Inflammatory macrophage (primary cell): ENCODE measurements at places on chromosomes 4 and X.

DNA sequence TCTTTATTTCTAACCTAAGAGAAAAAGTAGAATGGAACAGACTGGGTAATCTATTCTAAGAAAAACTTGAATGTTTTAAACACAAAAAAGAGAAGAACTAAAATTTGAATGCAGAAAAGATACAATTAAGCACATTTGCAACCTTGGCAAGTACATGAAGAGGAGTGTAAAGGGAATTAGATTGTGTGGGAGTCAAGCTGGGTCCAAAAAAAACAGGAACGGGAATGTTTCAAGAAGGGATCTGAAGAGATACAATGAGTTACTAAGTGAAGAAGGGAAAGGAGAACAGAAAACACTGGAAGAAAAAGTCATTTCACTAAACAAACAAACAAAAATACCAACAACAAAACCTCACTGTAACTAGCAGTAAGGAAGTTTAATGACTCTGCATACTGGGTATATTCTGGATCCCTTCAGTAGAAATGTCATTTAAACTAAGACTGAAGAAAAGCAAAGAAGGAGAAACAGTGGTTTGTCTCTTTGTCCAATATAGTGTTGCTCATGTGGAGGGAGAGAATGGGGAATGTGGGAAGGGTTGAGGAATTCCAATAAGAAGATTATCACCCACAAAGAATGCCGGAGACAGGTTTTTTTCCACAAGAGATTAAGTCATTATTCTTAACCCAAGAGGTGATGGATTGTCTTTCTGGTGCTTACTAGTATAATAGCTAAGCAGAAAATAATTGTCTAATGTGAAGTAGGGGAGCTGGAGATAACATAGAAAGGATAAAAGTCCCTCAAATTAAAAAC is 50.4 kb upstream of the PTPN13 start:
- DNase-seq: no peak

DNA sequence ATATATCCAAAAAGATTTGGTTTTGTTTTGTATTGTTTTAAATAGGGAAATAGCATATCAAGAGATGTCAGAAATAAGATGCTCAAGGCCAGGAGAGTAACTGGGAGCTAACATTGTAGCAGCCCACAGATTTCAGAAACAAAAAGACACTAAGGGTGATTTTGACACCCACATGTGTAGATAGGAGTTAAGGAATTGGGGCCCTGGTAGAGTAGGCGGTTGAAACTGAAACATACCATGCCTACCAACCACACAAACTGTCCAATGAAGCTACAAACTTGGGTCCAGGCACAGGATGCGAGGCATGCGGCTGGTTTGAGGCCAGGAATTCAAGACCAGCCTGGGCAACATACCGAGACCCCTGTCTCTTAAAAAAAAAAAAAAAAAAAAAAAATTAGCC is 6.3 kb upstream of the HSPA4L start:
- DNase-seq: no peak

GRCh38 chr4:53748328-53748772 is 157.1 kb upstream of the LNX1 start:
- DNase-seq: peak; percentile 29

GRCh38 chrX:97616883-97617530 is 733.3 kb downstream of the RPA4 start:
- DNase-seq: peak; percentile 46

GRCh38 chr4:185809533-185810071 is 2.4 kb downstream of the SORBS2 start:
- DNase-seq: no peak

GRCh38 chr4:167890226-167890625 is 202.1 kb upstream of the ANXA10 start:
- no peak for DNase-seq

DNA sequence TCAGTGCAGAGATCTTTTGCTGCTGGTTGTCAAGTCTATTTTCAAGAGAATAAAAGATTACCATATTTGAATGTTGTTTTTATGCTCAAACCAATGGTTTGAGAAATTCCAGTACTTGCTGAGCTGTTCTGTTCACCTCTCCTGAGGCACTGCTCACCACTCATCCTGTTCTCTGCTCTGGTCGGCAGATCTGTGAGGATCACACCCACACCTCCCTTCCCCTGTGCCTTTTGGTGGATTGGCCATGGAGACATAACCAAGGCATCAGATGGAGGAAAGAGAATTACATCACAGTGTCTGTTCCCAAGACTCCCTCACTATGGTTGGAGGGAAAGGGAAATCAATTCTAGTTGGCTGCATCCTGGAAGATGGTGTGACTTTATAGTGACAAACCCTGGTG is 391.6 kb downstream of the ARHGAP24 start:
- no peak for DNase-seq

DNA sequence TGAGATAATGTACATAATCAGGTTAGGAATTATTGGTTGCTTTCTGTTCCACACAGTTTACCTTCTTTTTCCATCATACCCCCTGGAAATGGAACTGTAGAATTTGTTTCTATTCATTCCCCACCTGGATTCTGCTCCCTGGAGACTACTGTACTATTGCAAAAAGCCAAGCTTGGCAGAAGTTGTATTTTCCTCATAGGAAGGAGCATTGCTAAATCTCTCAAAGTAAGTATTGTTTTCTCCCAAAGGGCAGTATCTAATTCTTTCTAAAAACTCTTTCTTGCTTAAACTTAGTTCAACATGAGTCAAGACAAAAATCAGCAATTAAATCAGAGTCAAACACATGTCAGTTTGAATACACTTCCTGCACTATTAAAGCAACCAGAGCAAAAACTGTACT is 136.2 kb downstream of the CDS1 start:
- no peak for DNase-seq

DNA sequence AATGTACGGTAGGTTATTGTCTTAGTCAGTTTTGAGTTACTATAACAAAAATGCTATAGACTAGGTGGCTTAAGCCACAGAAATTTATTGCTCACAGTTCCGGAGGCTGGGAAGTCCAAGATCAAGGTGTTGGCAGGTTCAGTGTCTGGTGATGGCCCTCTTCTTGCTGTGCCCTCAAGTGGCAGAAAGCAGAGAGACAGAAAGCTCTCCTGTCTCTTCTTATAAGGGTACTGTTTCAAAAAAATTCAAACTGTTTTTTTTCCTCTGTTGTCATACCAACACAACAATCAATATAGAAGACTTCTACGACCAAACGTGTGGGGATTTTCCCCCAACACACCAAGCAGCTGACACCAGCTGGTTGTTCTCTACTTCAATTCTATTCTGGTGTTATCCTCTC is 53.4 kb downstream of the ADGRG4 start:
- no peak for DNase-seq

DNA sequence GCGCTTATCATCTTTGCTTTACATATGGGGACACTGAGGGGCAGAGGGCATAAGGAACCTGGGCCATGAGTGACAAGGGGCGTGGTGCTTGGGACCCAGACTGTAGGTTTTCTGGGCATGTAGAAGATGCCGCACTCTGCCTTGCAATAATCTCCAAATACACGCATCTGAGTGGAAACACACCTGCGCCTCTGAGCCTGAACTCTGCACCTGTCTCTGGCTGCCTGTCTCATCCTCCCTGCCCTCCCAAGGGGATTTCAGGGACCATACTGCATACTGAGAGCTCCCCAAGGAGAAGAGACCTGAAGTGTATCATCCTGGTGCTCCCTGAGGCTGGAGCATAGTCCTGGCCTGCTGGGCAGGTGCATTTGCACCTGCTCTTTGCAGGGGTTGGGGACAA is 34.7 kb upstream of the ASMTL start:
- no peak for DNase-seq

GRCh38 chr4:15234116-15234855 is 193.5 kb upstream of the C1QTNF7 start:
- DNase-seq: peak; percentile 34

GRCh38 chr4:105306158-105306781 is 159.6 kb downstream of the TET2 start:
- DNase-seq: peak; percentile 91

DNA sequence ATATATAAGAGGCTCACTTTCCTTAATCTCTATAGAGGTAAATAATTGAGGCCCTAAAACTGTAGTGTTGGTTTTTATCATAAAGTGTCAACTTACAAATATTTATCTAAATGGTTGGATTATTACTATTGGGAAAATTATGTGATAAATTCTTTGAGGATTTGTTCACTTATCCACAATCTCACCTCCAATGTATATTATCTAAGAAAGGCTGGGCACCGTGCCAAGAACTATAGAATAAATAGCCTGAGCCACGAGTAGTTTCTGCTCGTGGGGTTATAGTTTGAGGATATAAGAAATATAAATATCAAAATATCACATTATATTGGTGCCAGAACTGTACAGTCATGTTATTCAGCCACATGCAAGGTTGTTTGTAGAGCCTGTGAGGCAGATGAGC is 177.9 kb downstream of the VEGFC start:
- DNase-seq: no peak

DNA sequence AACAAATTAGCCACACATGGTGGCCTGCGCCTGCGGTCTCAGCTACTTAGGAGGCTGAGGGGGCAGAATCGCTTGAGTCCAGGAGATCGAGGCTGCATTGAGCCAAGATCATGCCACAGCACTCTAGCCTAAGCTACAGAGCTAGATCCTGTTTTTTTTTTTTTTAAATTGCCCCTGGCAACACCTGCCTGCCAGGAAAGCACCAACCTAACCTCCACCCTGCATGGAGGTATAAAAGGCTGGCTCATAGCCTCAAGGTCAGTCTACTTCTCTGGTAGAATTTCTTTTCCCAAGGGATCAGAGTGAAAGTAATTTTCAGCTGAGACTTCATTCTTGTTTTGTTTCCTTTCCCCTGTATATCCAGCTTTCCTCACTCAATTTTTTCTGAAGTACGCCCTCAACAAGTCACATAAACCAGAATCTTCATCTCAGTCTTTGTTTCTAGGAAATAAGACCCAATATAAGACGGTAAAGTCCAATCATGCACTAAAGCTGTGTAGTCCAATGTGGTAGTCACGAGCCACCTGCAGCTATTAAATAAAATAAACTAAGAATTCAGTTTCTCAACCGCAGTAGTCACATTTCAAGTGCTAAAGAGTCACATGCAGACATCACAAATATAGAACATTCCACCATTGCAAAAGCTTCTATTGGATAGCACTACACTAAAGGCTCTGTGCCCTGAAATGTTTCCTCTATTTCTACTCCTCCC is 113.3 kb downstream of the HPGD start:
- DNase-seq: no peak

GRCh38 chr4:153119626-153120025 is 84.6 kb upstream of the TRIM2 start:
- no peak for DNase-seq

- peak; percentile 9 for DNase-seq
Observed at GRCh38 chr4:112951362-112952312, 97.8 kb upstream of the ANK2 start.

GRCh38 chr4:70844180-70844579 is 4.5 kb upstream of the GRSF1 start:
- no peak for DNase-seq

DNA sequence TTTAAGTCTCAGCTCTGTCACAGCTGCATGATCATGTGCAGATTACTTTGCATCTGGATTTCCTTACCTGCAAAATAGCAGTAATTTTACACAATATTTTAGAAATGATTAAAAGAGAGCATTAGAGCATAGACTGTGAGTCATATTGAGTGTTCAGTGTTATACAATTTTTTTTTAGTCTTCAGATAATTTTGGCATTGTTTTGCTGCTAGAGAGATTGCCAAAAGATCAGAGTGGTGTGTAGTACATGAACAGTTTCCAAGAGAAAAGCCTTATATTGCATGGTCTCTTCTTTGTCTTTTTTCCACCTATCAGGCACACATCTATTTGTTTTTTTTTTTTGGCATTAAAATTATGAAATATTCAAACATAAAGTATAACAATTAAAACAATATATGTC is 209.6 kb upstream of the TLL1 start:
- no peak for DNase-seq

DNA sequence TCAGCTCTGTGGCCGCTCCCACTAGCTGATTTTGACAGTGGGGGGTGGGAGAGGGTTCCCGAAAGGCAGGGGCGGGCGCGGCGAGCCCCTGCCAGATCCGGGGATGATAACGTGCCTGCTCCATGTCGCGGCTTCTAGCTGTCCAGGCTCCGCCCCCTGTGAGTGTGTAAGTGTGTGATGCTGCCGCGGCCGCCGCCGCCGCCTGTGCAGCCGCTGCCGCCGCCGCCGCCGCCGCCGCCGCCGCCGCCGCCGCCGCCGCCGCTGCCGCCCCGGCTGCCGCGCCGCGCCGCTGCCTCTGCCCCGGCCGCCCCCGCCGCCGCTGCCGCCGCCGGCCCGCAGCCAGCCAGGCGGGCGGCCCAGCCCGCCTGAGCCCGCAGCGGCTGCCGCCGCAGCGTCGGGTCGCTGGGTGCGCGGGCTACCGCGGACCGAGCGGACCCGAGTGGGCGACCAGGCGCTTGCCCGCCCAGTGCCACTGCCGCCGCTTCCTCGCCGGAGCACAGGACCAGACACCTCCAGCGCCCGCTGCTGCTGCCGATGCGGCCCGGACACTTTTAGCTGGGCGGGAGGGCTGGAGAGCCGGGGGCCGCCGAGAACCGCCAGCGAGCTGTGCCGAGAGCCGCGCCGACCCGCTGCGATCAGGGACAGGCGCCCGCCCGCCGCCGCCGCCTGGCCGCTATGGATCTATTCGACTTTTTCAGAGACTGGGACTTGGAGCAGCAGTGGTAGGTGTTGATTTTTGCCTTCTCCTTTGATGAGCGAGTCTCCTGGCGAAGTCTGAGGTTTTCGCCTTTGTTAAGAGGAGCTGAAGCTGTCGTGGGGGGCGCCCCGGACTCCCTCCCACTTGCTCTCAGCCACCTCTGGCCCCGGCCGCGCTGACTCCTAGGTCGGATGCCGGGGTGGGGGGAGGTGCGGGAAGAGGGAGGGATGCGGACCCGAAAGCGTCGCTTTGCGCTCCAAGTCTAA is at the start of gene AFF2:
Gene AFF2, plus strand, starts transcription at position 195 of the 963 bp plus-strand sequence. Its CDS starts 481 bp downstream, at position 676.
- DNase-seq: no peak

DNA sequence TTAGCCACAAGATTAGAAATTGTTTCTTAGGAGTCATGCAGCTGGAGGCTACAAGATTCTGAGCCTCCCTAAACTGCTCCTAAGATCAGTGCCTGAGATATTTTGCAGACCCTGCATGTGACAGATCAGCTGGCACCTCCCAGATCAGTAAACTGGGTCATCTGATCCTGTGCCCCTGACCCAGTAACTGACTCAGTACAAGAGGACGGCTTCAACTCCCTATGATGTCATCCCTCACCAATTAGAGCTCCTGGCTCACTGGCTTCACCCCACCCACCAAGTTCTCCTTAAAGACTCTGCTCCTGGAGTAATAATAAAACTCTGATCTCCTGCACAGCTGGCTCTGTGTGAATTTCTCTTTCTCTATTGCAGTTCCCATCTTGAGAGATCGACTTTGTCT is 45.4 kb upstream of the PNPLA4 start:
- DNase-seq: no peak

- DNase-seq: no peak
Observed at GRCh38 chrX:38318196-38318595, 9.1 kb downstream of the RPGR start.

DNA sequence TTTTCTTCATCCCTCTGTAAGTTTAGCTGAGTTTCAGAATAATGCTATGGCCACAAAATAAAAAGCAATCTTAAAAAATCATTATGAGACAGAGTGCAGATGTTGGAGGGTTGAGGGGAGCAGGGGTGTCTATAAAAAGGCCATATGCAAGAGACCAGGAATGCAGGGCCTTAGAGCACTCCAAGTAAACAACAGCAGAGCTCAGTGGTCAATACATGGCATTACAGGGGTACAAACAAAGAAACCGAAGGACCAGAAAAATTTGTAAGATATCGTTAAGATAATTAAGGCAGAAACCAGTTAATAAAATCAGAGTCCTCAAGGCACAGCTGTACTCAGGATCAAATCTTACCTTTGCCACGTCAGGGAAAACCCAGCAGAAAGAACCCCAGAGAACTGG is 28.4 kb upstream of the NDST3 start:
- no peak for DNase-seq
